ENCODE measurements at places on chromosomes 4 and X.

- no peak for DNase-seq
Observed at GRCh38 chr4:38672074-38672396, 8.0 kb downstream of the KLF3 start.

GRCh38 chr4:105166066-105166465 lies 19.4 kb downstream of the TET2 start:
- no peak for DNase-seq

GRCh38 chrX:68947882-68948605 lies 119.2 kb downstream of the EFNB1 start:
- DNase-seq = no peak

- DNase-seq = no peak
Observed at GRCh38 chr4:75598390-75598789, 31.9 kb downstream of the CDKL2 start.

GRCh38 chr4:106266201-106266600 lies 49.8 kb downstream of the TBCK start:
- no peak for DNase-seq

GRCh38 chrX:12891915-12892506 lies 14.4 kb upstream of the TLR8 start:
- DNase-seq = no peak

- no peak for DNase-seq
Observed at GRCh38 chrX:153551135-153551534, 33.7 kb downstream of the ATP2B3 start.

GRCh38 chr4:3518941-3519340 lies 13.3 kb downstream of the LRPAP1 start:
- no peak for DNase-seq

DNA sequence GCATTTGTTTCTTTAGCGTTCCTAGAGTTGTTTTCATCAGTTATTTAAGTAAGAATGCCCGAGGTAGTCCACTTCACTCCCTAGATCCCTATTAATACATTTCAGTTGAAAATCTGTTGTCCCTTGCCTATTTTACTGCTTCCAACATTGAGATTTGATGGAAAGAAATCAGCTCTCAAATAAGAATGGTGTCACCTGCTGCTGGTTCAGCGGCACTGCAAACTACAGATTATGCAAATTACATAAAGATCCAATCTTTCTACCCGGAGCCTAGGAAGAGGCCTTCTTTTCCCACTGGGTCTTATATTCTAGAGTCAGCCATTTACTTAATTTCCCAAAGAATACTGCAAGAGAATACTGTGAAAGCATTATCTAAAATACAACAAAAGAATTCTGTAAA lies 597.6 kb upstream of the MAGEB2 start:
- DNase-seq = no peak

DNA sequence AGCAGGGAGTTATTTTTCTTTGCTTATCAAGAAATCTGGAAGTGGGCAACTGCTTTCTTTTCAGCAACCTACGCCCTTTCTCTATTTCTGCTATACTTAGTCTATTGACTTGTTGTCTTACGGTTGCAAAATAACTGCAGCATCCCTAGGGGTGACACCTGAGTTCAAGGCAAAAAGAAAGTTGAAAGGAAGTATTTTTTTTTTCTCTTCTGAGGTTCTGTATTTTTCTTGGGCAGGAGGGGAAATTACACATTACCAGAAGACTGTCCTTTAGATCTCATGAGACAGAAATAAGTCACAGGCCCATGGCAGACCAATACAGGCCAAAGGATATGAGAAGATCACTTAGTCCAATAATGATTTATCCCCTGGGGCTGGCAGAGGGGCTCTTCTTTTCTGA lies 204.7 kb upstream of the CASK start:
- DNase-seq = no peak

DNA sequence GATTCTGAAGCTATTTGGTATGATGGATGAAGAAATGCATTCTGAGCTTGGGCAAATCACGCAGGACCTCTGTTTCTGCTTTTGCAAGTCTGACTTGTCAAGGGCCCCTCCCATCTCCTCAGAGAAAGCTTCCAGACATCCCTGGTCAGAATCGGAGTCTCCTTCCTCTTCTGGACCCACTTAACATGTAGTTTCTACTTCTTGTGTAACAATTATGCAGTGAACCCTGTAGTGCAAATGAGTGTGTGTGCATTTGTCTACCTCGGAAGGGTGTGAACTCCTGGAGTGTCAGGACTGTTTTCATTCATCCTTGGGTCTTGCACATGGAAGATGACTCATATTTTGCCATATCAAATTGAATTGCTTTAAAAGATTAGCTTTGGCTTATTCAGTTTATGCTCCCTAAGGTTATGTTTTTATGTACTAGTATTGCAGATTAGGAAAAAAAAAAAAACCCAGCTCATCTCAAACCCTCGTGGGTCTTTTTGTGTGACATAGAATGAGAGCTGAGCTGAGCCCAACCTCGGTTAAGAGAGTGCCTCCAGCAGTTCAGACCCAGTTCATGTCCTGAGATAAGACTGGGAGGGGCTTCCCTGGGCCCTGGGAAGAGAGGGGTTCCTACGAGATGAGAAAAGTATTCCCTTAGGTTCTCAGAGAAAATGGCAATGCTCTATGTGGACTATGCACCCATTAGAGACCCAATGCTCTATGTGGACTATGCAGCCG lies 61.1 kb upstream of the RPL34 start:
- DNase-seq = no peak

All from stimulated activated naive CD4-positive, alpha-beta T cell (primary cell).